ENCODE measurements at places on chromosomes 3 and 15.

- DNase-seq, result no peak
These were observed 33.5 kb downstream of the STARD9 start for GRCh38 chr15:42608752-42609488.

DNA sequence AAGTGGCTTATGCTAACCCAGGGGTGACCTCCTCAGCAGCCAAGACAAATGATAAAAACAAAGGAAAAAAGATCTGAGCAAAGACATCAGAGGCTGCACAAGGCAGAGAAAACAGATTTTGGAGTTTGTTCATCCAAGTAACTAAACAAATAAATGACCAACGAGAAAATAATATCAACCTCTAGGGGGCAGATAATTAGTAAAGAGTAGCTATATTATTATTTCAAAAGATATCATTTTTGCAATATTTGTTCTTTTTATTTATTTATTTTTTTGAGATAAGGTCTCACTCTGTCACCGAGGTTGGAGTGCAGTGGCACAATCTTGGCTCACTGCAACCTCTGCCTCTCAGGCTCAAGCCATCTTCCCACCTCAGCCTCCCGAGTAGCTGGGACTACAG lies 101.8 kb downstream of the PCCB start:
- no peak for DNase-seq

- DNase-seq, result no peak
These were observed 273.1 kb upstream of the TBL1XR1 start for GRCh38 chr3:177470197-177470941.

DNA sequence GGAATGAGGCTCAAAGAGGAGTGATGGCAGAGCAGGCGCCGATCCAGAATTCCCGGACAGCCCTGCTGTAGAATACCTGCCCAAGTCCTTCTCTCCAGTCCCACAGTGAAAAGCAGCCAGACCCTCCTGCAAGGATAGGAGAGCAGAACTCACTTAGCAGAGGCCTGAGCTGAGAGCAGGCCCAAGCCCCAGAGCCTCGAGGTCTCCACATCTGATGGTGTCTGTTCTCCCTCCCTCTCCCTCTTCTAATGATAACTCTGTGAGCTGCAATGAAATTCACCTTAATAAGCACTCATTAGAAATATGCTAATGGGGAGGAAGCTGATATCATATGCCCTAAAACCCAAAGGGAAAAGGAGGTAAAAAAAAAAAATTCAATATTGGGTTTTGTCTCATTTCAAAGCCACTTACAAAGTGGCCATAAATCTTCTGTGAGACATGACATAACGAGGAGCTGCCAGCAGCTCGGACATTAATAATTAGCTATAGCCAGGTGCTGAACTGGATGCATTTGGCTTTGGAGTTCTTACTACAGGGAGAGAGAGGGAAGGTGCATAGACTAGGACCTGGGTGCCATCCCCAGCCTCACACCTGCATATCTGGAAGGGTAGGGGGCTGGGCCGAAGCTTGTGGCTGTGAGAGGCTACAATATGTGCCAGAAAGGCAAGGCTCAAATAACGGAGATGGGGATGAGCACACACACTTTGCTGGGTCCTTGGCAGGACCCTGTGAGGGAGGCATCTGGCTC lies 108.4 kb downstream of the MEGF11 start:
- DNase-seq, result no peak

DNA sequence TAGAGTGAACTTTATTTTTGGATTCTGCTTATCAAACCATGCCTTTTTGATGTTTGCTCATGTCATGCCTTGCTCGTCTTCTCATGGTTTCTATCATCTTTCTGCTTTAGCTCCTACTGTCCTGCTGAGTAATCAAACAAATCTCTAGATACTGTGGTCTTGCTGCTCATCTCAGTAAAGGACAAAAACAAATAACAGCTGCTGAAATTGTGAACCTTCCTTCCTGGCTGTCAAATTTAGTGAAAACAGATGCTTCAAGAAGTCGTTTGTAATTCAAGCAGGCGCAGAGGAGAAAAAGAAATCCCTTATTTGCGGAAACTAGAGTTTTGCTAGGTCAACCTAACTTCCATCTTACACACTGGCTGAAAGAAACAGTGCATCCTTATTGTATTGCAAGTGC lies 616.1 kb upstream of the ALCAM start:
- DNase-seq, result no peak

DNA sequence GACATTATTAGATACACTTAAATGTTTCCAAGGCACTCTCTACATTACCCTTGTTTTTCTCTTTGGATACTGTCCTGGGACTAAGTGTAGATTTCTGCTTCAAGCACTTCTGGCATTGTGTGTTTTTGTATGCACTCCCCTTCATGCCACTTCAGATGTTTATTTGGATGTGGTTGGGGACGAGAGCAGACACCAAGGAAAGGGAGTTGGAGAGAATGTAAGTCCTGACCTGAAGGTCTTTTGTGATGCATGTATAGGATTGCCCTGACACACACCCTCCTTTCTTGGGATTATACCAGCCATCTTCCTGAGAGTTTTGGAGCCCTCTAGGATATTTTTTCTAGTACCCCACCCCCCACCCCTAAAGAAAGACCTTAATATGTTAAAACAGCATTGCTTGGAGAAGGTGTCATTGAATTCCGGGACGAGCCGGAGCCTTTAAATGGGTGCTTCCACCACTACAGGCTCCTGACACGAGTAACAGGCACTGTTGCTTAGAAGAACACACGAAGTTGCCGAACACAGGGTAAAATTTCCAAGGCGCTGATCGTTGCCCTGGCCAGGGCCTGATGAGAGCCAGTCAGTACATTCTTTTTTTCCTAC lies 22.7 kb downstream of the PSMD6 start:
- no peak for DNase-seq

DNA sequence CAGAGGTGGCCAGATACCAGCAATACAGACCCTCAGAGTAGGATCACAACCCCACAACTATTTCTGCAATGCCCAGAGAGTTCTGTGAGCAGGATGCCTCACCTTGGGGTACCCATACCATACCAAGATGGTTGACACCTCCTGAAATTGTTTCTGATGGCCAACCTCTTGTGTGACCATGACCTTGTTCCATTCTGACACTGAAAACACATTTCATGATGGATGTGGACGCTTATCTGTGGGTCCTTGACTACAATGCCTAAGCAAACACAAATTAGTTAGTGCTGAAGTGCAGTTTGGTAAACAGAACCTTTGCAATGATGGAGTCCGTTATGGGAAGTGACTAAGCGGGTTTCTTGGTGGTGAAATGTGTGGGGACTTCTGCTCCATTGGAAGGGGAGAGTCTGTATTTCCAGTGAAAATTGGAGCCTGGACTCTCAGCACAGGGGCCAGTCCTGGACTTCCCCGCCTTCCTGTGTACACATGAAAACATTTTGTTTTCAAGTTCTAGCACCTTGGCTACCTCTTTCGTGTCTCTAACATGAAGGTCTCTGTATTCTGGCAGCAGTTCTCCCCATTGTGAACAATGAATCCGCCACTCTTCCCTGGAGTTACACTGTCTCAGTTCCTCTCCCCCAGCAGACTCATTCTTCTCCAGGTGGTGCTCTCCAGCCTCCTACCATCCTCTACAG lies 106.2 kb downstream of the XXYLT1 start:
- DNase-seq, result no peak

GRCh38 chr15:100914876-100915275 lies 4.3 kb upstream of the LRRK1 start:
- no peak for DNase-seq

DNA sequence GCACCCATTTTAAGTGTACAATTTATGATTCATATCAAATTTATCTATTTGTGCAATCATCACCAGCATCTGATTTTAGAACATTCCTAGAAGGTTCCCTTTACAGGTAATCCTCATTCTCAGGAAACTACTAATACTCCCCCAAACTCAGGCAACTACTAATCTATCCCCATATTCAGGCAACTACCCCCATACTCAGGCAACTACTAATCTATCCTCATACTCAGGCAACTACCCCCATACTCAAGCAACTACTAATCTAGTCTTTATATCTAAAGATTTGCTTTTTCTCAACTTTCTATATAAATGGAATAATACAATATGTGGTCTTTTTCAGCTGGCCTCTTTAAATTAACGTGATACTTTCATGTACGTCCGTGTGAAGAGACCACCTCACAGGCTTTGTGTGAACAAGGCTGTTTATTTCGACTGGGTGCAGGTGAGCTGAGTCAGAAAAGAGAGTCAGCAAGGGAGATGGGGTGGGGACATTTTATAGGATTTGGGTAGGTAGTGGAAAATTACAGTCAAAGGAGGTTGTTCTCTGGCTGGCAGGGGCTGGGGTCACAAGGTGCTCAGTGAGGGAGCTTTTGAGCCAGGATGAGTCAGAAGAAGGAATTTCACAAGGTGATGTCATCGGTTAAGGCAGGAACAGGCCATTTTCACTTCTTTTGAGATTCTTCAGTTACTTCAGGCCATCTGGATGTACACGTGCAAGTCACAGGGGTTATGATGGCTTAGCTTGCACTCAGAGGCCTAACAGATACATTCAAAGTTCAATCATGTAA lies 1444.5 kb upstream of the CADM2 start:
- no peak for DNase-seq

DNA sequence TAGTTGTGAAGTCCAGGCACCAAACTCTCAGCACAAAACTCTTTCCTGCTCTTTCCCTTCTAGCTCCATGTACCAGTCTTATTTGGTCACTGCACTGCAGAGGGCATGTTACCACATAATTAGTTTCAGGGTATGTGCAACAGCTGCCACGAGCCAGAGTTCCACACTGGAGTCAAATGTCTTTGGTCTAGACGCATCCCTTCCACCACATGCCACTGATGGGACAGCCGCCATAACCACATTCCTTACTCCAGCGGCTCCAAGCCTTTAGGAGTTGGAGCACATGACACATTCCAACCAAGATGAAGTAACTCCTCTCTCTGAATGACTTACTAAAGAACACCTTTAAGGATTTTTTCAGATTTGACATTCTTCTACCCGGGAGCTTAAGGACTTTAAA lies 153.4 kb downstream of the ERC2 start:
- no peak for DNase-seq

GRCh38 chr15:25709437-25710159 lies 153.5 kb downstream of the ATP10A start:
- no peak for DNase-seq

GRCh38 chr15:69060744-69061143 lies 46.2 kb downstream of the NOX5 start:
- DNase-seq, result no peak

DNA sequence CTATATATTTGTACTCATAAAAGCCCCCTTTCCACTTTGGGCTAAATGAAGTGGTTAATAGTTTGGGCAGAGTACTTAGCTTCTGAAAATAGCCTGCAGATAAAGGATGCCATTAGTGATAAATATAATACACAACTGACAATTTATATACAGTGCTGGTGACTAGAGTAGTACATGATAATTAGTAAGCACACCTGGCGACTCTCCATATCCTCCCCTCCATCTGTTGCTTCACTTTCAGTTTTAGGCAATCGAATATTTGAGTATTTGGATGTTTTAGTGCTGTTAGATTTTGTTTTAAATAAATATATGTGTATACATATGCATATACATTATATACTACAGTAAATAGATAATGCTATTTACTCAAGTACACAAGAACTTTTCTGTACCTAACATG lies 35.9 kb upstream of the CHMP2B start:
- no peak for DNase-seq

DNA sequence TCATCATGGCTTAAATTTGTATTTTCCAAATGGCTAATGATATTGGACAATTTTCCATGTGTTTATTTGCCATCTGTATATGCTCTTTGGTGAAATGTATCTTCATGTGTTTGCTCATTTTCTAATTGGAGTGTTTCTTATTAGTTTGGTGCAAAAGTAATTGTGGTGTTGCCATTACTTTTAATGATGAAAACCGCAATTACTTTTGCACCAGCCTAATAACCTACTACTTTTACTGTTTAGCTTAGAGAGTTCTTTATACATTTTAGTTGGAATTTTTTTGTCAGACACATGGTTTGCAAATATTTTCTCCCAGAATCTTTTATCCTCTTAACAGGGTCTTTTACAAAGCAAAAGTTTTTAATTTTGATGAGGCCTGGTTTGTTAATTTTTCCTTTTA lies 141.0 kb upstream of the AGTR1 start:
- no peak for DNase-seq

GRCh38 chr3:99714146-99714545 lies 75.8 kb downstream of the COL8A1 start:
- no peak for DNase-seq

DNA sequence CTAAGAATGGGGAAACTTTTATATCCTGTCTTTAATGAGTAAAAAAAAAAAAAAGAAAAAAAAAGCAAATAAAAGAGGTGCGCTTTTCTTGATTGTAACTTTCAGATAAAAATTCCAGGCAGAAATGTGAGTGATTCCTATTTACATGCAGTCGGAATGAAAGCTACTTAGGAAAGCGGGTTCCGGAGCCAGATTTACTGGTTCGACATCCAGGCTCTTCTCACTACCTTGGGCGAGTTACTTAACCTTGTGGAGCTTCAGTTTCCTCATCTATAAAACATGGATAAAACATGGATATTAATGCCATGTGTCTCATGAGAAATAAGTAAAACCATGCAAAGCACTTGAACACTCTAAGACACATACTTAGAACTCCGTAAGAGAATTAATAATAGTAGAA lies 169.2 kb downstream of the TP63 start:
- no peak for DNase-seq

- no peak for DNase-seq
These were observed 10.5 kb downstream of the ACOX2 start for GRCh38 chr3:58526515-58526957.

- DNase-seq, result no peak
These were observed 6.6 kb downstream of the PPCDC start for GRCh38 chr15:75030023-75030413.

- peak; percentile 60 for DNase-seq
These were observed 98.6 kb downstream of the TPRG1 start for GRCh38 chr3:189270248-189270832.

- DNase-seq, result no peak
These were observed 45.1 kb upstream of the AMOTL2 start for GRCh38 chr3:134419214-134419959.

- DNase-seq, result no peak
These were observed 147.6 kb downstream of the TIGIT start for GRCh38 chr3:114441386-114441785.

- DNase-seq, result no peak
These were observed 4.0 kb downstream of the ANKDD1A start for GRCh38 chr15:64915518-64916227.

DNA sequence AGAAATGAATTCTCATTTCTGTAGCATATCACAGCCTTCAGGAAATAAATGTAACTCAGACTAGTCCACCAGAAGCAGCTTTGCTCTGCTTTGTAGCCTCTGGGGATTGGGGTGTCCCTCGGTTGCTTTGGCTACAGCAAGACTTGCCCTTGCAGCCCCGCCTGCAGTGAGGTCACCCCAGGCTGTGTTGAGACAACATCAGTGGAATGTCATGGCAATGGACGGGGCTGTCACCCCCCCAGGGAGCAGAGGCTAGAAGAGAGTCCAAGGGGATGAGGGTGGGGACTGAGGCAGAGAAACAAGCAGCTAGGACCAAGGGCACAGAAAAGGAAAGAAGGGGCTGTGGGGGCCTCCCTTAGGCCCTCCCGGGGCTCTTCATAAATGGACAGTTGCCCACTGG lies 854 bp downstream of the CLEC3B start:
- no peak for DNase-seq

DNA sequence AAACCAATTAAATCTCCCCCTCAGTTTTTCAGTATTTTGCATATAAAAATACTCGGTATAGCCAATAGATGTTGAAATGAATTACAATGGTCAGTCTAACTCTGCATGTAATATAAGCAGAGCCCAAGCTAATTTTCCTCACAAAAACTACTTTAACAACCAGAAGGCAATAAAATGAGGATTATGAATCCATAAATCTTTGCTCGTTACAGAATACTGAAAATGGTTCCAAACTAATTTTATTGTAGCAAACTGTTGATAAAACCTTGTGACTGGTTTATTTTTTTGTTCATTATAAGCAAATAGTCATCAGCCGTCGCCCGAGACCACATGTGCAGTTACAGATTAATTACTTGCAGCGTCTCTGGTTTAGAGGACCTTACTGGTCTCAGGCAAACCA lies 183.2 kb downstream of the SSR3 start:
- no peak for DNase-seq
